ENCODE measurements at places on chromosomes 11 and 22. TPM values are rescaled to one million over a fixed set of nuclear protein-coding genes. Genes with fewer than 3 reads are reported as not detected.

LDHAL6A gene
- total RNA-seq = not detected

RAB36 gene
- 7.4 TPM for total RNA-seq

GLB1L3 gene
- total RNA-seq = 0.05 TPM

OR8A1 gene
- not detected for total RNA-seq

SHISAL1 gene
- total RNA-seq = 4.1 TPM

GPR83 gene
- not detected for total RNA-seq

KIRREL3 gene
- total RNA-seq = 11.6 TPM

CFAP300 gene
- total RNA-seq = 8.0 TPM

OR5A1 gene
- total RNA-seq = not detected

P2RY6 gene
- total RNA-seq = 10.4 TPM

TSGA10IP gene
- total RNA-seq = not detected

GUCY1A2 gene
- total RNA-seq = 0.02 TPM

MMP11 gene
- total RNA-seq = 0.36 TPM

LINC01488 gene
- not detected for total RNA-seq

CASTOR1 gene
- total RNA-seq = 7.7 TPM

CTSW gene
- total RNA-seq = 0.10 TPM

SLC22A12 gene
- not detected for total RNA-seq

MMP27 gene
- total RNA-seq = not detected

CNTN5 gene
- not detected for total RNA-seq

FAM180B gene
- not detected for total RNA-seq

CALCA gene
- not detected for total RNA-seq

EFCAB6 gene
- 0.45 TPM for total RNA-seq

SLC5A1 gene
- total RNA-seq = 0.24 TPM

CARD10 gene
- 40.6 TPM for total RNA-seq

CCDC89 gene
- not detected for total RNA-seq

MRGPRX4 gene
- total RNA-seq = not detected

RIBC2 gene
- 1.8 TPM for total RNA-seq

PNPLA3 gene
- 0.94 TPM for total RNA-seq

HEPHL1 gene
- not detected for total RNA-seq

CRY2 gene
- total RNA-seq = 4.0 TPM

LGR4 gene
- total RNA-seq = 50.3 TPM

DGCR6 gene
- 1.8 TPM for total RNA-seq

MS4A15 gene
- not detected for total RNA-seq

KREMEN1 gene
- 4.7 TPM for total RNA-seq

HMOX1 gene
- 416 TPM for total RNA-seq

PANX3 gene
- not detected for total RNA-seq

OR56A1 gene
- not detected for total RNA-seq

BID gene
- 64.4 TPM for total RNA-seq

MOGAT2 gene
- not detected for total RNA-seq

CABP4 gene
- not detected for total RNA-seq

RIMBP3B gene
- total RNA-seq = 0.24 TPM

PIK3IP1 gene
- 0.82 TPM for total RNA-seq

TRIM34 gene
- 4.0 TPM for total RNA-seq

CLCF1 gene
- 53.5 TPM for total RNA-seq

ARHGAP20 gene
- not detected for total RNA-seq

KIAA1671 gene
- total RNA-seq = 12.7 TPM

CSNK2A3 gene
- total RNA-seq = 1.8 TPM

MRGPRF gene
- total RNA-seq = 0.09 TPM

JAML gene
- total RNA-seq = not detected

IGSF9B gene
- total RNA-seq = 1.9 TPM
